ENCODE measurements at places on chromosomes 13 and 19. TPM values are rescaled to one million over a fixed set of nuclear protein-coding genes. Genes with fewer than 3 reads are reported as not detected.

DNA sequence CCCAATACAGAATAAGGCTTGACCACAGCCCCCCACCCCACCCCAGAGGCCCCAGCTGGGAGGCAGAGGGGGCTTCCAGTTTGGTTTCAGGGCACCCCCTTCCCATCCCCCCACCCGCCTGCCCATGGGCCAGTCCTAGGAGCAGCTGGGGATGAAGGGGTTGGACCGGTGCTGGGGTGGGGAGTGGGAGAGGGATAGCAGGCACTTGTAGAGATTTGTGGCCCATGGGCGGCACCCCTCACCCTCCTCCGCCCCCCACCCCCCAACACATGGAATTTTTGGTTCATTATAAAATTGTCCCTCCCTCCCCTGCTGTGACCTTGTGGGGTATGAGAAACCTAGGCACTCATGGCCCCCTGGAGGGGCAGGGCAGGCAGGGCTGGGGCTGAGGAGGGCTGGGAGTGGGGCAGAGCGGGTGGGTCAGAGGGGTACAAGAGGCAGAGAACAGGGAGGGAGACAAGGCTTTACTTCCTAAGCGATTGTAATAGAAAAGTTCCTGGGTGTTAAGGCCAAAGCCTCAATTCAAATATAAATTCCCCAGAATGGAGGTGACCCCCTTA lies 5.3 kb upstream of the GSK3A start:
- DNase-seq, result no peak

DNA sequence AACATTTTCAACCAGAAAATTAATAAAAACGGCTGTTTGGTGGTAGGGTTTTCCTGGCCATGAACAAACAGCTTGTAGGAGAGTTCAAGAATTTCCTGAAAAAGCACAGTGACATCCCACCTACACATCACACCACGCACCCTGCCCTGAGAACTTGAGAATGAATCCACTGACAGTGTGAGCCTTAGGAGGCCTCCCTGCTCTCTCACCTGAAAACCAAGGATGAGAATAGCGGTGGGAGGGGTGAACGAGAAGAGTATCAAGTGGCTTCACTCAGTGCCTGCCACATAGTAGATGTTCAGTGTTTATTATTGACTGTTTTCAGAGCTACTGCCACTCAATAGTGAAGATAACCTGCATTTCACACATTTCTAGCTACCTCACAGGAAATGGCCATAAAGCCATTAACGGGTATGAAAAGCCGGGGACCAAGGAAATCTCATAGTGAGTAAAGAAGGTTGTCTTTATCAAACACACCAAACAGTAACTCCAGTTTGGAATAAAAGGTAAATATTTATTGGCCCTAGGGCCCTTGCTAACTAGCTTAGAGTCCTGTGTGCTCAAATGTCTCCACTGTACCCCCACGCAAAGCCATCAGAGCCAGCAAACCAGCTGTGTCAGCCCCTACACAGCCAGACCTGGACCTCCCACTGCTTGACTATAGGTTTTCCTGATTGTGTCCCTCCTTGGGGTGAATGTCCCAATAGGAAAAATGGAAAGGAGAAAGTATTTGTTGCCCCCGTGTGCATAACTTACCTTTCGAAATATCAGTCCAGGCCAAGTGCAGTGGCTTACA lies 40.6 kb downstream of the TPT1 start:
- DNase-seq, result no peak

The SLC10A2 gene
- total RNA-seq, result not detected

GRCh38 chr19:42606660-42607351 lies 12.1 kb upstream of the CEACAM8 start:
- DNase-seq, result peak; percentile 39

DNA sequence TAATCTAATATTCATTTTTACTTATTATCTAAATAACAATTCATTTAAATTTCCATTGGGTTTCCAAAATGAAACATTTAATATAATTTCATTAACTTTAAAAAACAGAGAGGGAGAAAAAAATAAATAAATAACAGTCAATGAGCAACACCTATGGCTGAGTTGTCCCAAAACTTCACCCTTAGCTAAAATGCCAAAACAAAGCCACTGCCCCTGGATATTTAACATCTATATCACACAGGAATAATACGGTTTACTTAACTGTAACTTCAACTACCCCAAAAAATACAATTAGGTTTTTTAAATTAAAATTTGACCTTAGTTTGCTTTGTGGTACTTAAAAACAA lies 541 bp downstream of the ELF1 start:
- DNase-seq, result no peak

GRCh38 chr13:26015271-26016125 lies 36.3 kb downstream of the SHISA2 start:
- DNase-seq, result no peak
